ENCODE measurements at places on chromosomes 1 and 21.

- DNase-seq, result no peak
These were observed at the start of gene MNDA for GRCh38 chr1:158830904-158831507. Gene MNDA (plus strand): TSS chr1:158831351. CDS start chr1:158842154, 10,803 bp downstream.

DNA sequence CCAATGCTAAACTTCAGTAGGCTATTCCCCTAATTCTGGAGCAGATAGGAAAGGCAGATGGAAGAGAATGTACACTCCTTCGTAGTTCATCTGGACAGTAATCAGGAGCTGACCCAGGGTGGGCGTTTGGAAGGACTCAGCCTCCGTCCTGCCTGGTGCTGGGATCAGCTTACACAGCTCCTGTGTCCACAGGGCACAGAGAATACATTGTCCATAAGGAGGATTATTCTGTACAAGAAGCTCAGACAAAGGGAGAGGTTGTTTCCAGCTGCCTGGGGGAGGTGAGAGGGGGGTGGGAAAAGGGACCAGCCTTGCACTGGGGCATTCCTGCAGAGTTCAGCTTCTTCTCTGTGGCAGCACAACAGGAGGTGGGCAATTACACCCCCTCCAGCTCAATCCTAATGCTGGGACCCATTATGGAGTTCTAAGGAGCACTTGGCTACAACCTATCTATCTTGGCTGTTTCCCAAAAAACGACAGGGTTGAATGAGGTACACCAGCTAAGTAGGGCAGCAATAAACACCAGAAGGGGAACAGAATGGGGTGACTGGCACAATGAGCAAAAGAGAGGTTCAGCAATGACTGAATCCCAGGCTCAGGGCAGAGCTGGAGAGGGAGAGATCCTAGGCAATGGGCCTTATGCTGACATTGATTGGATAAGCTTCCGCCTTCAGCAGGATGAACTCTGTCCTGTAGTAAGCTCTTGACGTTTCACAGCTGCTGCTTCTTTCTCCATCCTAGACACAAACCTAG, 7.4 kb downstream of the MED8 start:
- no peak for DNase-seq

GRCh38 chr1:164356511-164356910, 202.5 kb upstream of the PBX1 start:
- DNase-seq, result no peak

GRCh38 chr1:32205401-32206370, at the start of gene IQCC:
Gene IQCC (plus strand): TSS chr1:32205671. CDS start chr1:32205682, 11 bp downstream.
- DNase-seq, result peak; percentile 92

- DNase-seq, result no peak
These were observed 161.7 kb upstream of the ST6GALNAC5 start for GRCh38 chr1:76705560-76705959.

- peak; percentile 15 for DNase-seq
These were observed 61.8 kb downstream of the MACF1 start for GRCh38 chr1:39266269-39266668.

GRCh38 chr1:13788795-13789194, 88.8 kb downstream of the PRDM2 start:
- DNase-seq, result no peak

DNA sequence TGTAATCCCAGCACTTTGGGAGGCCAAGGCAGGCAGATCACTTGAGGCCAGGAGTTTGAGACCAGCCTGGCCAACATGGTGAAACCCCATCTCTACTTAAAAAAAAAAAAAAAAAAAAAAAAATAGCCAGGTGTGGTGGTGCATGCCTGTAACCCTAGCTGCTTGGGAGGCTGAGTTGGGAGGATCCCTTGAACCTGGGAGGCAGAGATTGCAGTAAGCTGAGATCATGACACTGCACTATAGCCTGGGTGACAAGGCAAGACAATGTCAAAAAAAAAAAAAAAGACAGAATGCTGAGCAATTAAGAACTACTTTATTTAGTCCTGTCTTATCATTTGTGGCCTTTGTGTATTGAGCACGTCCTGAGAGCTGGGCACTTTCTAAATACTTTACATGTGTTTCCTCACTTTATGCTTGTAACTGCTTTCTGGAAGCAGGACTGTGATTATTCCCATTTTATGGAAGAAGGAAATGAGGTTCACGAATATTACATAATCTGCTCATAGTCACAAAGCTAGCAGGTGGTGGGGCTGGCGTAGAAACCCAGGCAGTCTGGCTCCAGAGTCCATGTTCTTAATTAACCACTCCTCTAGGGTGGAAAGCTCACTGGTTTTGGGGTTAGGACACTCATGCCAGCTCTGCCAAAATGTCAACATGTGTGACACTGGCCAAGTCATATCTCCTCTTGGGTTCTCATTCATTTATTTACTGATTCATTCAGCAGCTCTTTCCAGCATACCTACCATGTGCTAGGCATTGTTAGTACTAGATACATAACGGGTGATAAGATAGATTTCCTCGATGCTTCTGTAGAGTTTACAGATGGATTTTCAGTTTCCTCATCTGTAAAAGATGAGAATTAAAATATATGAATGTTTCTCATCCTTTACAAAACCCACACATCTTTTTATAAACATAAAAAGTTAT, 57.7 kb downstream of the DDR2 start:
- no peak for DNase-seq

GRCh38 chr21:36330904-36331303, 10.9 kb downstream of the MORC3 start:
- peak; percentile 54 for DNase-seq

- DNase-seq, result no peak
These were observed 850.9 kb downstream of the USP25 start for GRCh38 chr21:16580661-16581060.

- no peak for DNase-seq
These were observed 37.4 kb downstream of the NIPAL3 start for GRCh38 chr1:24452922-24453485.

DNA sequence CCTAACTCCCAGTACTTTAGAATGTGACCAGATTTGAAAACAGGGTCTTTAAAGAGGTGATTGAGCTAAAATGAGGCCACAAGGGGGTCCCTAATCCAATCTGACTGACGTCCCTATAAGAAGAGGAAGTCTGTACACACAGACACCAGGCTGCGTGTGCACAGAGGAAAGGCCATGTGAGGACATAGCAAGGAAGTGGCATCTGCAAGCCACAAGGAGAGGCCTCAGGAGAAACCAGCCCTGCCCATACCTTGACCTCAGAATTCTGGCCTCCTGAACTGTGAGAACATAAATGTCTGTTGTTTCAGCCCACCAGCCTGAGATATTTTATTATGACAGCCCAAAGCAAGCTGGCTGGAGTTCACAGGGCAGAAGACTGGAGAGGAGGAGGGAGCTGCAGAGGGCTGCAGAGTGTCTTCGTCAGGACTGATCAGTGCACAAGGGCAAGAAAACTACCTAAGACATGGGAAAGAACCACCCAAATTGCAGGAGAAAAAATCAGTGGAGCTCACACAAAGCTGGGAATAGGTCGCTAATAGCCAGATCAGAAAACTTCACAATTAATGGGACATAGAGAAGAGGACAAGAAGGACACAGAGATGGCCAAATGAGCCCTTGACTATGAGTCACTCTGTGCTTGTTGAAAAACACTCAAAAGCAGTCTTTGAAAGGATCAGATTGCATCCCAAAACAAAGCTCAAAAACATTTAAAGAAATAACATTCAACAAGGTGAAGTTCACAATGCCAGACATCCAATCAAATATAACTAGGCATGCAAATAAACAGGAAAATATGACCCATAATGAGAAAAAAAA, 14.1 kb upstream of the WNT9A start:
- DNase-seq, result no peak

GRCh38 chr1:197955486-197956394, 38.6 kb downstream of the LHX9 start:
- DNase-seq, result no peak

GRCh38 chr1:224831501-224831900, 98.0 kb upstream of the DNAH14 start:
- DNase-seq, result no peak

- no peak for DNase-seq
These were observed 40.6 kb upstream of the LYST start for GRCh38 chr1:235907187-235907896.
